ENCODE measurements at places on chromosomes 12 and 14.

- DNase-seq = no peak
Observed at GRCh38 chr12:96766232-96766631, 140.8 kb upstream of the NEDD1 start.

DNA sequence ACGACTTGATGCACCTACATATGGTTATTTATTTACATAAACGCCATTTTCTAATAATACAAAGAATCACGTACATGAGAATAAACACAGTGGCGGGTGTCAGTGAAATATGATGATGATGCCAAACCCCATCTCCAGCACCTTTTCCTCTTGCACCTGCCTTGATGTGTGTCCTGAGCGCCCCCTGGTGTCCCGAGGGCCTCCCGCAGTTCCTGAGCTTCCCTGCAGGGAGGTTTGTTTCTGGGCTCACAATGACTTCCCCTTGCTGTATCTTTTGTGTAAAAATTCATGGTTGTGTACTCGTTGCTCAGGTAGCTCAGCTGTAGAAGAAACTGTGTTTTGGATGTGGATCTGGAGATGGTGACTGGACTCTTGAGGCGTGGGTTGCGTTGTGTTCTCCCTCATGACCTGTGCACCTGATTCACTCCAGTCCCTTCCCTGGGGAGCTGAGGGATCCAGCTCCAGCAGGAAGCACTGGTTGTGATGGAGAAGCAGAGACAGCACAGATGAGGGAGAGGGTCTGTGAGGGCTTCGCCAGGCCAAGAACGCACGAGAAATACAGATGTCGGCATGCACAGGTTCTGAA, 1037.8 kb downstream of the TMEM121 start:
- DNase-seq = peak; percentile 62

DNA sequence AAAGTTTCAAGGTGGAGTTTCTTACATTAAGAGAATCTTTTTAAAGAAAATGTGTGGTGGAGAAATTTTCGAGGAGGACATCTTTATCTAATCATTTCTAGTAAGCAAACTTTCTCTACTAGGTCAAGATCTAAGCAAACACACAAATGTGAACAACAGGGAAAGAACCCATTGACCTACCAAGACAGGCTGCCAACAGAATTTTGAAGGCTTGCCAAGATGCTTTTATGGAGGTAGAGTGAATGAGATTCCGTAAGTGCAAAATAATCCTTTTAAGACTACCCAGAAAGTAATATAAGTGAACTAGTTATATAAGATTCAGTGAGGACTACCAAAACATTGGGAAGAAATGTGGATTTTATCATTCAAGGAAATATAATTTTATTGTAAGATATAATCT, 357.1 kb upstream of the PDE3A start:
- no peak for DNase-seq

GRCh38 chr12:8561011-8561410, 20.3 kb upstream of the CLEC4E start:
- DNase-seq = no peak

- DNase-seq = no peak
Observed at GRCh38 chr12:121806546-121807423, 3.0 kb downstream of the SETD1B start.

- DNase-seq = no peak
Observed at GRCh38 chr12:107311682-107312081, 218.3 kb upstream of the CRY1 start.

GRCh38 chr12:1204581-1205121, 213.6 kb downstream of the ERC1 start:
- peak; percentile 23 for DNase-seq

DNA sequence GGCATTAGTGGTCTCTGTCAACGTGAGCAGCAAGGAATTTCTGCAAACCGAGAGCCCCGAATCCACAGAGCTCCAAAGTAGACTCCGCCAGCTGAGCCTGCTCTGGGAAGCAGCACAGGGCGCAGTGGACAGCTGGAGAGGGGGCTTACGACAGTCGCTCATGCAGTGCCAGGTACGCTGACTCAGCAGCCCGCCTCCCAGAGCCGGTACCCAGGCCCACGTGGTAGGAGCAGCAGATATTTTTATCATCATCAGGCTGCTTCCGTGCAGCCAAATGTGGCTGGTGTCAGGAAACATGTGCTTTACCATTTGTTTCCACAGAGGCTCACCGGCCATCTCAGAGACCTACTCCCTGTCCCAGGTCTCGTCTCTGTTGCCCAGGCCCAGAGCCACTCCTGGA, 73.7 kb downstream of the ESR2 start:
- DNase-seq = no peak

GRCh38 chr12:104294927-104295668, 8.4 kb upstream of the EID3 start:
- no peak for DNase-seq

DNA sequence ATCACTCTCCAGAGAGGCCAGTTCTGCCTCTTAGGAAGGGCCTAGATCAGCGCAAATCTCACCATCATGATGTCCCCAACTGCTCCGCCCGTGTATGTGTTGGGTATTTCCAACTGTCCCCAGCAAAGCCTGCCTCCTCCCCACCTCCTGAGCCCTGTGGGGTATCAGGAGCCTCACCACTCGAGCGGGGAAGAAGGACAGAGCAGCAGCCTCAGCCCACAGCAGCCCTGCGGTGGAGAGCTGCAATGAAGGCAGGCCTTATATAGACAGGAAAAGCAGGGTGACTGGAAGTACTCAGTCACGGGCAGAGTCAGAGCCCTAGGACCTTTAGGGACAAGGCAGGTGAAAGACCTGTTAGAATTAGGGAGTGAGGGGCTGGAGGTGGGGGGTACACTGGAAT, 358.2 kb downstream of the CACNA1C start:
- DNase-seq = no peak

DNA sequence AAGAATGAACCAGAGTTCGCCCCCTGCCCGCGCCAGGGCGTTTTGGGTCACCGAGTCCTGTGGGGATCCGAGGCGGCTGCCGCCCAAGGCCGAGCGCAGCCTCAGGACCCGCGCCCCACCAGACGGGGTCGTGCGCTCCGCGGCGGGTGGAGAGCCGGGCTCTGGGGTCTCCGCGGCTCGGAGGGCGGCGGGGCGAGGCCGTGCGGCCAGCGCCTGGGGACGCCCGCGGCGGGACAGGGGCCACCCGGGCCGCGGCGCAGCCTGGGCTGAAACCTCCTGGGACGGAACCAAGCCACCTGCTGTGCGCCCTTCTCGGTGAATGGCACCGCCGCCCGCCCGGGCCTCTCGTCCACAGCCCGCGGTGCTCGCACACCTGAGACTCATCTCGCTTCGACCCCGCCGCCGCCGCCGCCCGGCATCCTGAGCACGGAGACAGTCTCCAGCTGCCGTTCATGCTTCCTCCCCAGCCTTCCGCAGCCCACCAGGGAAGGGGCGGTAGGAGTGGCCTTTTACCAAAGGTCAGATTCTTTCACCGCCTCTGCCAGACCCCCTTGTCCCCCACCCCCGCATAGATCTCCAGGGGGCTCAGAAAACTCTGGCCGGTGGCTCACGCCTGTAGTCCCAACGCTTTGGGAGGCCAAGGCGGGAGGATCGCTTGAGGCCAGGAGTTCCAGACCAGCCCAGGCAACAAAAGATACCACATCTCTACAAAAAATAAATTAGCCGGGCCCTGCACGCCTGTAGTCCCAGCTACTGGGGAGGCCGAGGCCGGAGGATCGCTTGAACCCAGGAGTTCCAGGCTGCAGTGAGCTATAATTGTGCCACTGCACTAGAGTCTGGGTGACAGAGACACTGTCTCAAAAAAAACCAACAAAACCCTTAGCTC, 901 bp downstream of the B3GNT4 start:
- DNase-seq = peak; percentile 20

DNA sequence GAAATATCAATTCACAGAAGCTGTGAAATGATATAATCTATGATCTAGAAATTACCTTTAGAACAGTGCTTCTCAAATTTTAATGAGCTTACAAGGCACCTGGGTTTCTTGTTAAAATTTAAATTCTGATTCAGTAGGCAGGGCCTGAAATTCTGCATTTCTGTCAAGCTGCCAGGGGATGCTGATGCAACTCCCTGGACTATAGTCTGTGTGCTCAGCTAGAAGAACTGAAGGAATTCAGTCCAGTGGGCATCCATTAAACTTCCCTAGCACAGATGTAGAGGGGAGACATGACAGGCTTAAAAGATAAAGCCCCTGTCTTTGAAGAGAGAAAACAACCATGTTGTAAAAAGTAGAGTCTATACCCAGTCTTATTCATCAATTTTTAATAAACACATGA, 441.8 kb downstream of the TMTC2 start:
- no peak for DNase-seq

DNA sequence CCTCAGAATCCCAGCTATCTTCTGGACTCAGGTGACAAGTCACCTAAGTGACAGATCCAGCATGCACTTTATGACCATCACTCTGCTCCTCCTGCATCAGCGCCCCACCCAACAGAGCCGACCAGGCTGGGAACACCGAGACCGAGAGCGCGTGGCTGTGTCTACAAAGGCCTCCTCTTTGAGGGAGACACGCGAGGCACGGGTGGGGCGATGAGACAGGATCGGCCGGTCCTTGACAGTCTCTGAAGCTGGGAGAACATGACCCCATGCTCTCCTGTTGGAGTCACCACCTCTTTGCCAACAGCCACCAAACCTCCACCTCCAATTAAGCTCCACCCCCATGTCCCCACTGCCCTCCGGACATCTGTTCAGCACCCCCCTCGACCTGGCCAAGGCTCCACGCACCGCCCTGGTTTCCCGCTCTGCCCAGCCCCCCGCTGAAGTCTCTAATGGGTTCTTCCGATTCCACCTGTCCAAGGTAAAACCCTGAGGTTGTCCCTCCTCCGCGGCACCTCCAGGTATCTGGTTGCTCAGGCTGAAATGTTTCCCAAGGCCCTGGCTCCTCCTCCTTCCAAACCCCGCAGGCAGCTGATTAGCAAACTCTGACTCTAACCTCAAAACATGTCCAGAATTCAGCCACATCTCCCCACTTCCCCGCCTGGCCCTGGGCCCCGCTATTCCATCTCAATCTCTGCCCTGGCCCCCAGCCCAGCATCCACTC, 31.5 kb downstream of the HSP90AA1 start:
- no peak for DNase-seq

- no peak for DNase-seq
Observed at GRCh38 chr14:94827711-94828447, 58.0 kb upstream of the GSC start.

- no peak for DNase-seq
Observed at GRCh38 chr12:66679461-66680084, 697 bp upstream of the GRIP1 start.

DNA sequence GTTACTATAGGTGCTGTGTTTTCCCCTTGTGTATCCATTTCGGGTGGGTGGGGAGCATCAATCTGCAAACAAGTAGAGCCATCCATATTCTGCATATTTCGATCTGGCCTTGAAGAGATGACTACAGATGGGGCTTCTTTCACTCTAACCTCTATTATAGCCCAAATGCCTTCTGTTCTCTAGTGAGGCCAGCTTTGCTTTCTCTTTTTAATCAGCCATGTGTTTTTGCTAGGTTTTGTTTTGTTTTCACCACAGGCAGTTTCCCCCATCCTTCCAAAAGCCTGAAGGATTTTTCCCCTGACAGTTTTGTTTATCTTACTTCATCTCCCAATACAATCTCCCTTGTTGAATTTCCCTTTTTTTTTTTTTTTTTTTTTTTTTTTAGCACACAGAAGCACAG, 224.1 kb downstream of the BTG1 start:
- DNase-seq = no peak

GRCh38 chr12:132568826-132569480, 41.4 kb downstream of the LRCOL1 start:
- DNase-seq = no peak

DNA sequence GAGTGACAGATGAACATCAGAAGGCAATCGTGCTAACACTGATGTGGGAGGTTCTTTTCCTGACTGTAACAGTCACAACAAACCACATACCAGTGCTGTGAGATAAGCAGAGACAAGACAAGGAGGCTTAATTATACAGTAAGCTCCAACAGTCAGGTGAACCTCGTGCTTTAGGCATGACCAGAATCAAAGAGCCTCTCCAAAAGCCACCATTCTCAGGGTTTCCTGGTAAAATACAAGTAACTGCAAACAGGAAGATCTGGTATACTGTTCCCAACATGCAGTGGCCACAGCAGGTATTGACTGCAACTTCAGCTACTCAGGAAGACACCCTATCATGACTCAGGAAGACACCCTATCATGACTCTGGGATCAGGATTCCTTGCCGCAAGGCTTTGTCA, 47.3 kb upstream of the GTF2A1 start:
- no peak for DNase-seq

GRCh38 chr12:100799770-100800169, 5.2 kb downstream of the ANO4 start:
- no peak for DNase-seq

DNA sequence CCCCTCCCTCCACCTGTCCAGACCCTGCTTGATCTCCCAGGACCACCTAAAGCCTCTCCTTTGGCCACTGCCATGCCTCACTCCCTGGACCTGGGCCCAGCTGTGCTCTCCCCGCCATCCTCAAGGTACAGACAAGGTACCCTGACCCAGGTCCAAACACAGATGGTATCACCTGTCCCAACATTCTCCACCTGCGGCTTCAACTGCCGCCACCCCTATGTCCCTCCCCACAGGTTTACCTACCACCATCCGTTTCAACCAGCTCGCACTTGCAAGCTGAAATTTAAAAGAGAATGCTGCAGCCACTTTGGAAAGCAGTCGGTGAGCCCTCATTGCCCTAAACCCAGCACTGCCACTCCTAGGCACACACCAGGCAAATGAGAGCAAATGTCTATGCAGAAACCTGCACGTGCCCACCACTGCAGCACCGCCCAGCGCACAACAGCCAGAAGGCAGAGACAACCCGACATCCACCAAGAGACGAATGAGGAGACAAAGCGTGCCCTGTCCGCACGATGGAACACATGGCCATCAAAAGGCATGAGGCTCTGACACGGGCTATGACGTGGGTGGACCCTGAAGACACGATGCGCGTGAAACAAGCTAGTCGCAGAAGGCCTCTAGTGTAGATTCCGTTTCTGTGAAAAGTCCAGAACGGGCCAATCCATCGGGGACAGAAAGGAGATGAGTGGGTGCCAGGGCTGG, 71.0 kb downstream of the RFLNA start:
- no peak for DNase-seq

GRCh38 chr12:48031135-48031960, 27.1 kb upstream of the COL2A1 start:
- DNase-seq = no peak

GRCh38 chr12:63994704-63995103, 150.2 kb downstream of the SRGAP1 start:
- no peak for DNase-seq

DNA sequence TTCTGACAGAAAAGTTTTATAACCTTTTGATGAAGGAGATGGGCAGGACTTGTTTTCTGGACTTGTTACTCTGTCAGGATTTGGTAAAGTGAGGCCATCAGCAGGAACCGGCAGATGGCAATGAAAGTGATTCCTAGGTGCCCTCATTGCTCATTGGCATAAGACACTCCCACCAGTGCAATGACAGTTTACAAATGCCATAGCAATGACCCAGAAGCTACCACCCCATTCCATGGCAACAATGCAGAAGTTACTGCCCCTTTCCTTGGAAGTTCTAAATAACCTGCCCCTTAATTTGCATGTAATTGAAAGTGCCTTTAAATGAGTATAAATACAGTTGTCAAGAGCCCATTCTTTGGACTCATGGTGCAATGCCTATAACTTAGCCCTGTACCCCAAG, 222.6 kb downstream of the CEP128 start:
- DNase-seq = no peak

GRCh38 chr12:53791735-53792326, 40.1 kb upstream of the CISTR start:
- no peak for DNase-seq

Data from CD4-positive, alpha-beta memory T cell (primary cell).